NCI-H146 (cell line): ENCODE measurements at places on chromosomes 7 and 10.
A peak's percentile ranks its signal among the peaks of the same experiment; 100 is the strongest.

DNA sequence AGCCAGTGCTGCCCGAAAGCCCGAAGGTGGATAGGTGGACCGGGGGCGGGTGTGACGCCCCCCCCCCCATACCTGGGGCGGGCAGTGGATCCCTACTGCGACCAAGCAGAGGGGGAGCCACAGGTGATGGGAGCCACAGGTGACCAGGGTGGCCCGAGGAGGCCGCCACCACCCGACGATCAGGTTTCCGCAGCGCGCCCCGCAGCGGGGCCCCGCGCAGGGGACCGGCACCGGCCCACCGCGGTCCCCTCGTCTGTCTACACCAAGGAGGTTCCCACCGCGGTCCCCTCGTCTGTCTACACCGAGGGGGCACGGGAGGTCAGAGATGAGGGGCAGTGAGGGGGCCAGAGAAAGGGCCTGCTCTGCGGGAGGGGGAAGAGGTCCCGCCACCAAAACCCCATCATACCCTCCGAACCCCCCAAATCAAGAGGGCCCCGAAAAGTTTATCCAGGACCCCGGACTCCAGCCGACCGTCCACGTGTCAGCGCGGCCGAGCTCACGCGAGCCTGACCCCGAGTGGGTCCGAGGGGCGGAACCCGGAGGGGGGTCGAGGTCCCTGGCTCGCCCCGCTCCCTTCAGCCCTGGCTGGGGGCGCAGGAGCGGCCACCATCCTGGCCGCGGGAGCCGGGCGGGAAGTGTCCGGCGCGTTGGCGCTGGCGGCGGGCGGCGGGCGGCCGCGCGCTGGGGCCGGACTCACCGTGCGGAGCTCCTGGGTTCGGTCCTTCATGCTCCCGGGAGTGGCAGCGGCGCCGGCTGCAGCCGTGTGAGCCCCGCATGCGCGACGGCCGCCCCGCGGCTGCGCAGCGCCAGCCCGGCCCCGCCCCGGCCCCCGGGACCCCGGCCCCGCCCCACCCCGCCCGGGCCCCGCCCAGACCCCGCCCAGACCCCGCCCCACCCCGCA, at the start of gene STX1A:
STX1A (minus strand) TSS at position 765 of the 901 bp plus-strand sequence; CDS start at position 727, 38 bp downstream.
- DNase-seq = peak; percentile 77

DNA sequence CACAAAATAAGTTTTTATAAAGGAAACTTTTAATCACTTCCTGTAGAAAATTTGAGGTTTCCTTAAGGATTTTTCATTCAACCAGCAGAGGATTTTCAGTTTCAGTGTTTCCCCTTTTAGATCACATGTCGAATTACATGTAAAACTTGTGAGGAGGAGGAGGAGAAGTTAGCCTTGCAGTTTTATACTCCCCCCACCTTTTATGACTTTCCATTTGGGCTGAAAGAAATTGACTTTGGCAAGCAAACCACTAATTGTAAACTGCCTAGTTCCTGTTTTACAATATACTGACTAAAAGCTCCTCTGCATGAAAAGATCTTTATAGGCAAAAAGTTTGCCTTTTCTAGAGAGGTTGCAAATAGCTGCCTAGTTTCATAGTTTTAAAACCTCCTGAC, 3.0 kb downstream of the BAMBI start:
- DNase-seq = no peak

DNA sequence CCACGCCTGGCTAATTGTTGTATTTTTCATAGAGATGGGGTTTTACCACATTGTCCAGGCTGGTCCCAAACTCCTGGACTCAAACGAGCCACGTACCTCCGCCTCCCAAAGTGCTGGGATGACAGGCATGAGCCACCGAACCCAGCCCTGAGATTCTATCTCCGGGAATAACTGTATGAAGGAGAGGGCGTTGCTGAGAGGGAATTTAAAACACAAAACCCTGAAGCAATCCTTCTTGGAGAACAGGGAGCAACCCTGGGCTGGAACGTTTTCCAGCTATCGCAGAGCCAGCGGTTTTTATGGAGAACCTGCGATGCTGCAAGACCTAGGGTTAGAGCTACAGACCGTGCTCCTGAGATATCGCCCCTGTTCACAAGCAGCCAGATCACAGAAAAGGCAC, 144.6 kb downstream of the PRKAG2 start:
- no peak for DNase-seq

DNA sequence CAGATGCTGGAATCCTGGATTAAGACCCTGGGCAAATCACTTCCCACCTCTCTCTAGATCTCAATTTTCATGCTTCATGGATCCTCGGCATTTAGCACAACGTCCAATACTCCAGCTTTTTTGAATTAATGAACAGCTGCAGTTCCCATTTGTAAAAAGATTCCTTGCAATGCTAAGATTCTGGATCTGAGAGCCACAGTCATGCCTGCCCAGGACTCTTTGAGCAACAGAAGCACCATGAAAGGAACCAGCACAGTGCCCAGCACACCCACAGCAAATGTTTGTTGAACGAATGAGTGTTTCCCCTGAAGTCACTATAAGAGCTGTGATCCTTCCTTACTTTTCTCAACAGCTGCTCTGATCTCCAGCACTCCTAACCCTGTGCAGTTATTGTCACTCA, 20.8 kb upstream of the DDIT4 start:
- DNase-seq = no peak

DNA sequence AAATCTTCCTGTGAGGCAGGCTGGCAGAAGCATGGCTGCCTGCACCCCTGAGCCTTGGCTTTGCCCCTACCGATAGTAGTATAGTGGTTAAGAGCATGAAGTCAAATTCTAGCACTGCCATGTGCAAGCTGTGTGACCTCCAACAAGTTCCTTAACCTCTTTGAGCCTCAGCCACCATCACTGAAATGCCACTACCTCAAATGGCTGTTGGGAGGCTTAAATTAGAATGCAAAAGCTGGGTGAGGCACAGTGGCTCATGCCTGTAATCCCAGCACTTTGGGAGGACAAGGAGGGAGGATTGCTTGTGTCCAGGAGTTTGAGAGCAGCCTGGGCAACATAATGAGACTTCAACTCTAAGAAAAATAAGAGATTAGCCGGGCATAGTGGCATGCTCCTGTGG, 8.4 kb downstream of the SFRP5 start:
- DNase-seq = no peak

- DNase-seq = peak; percentile 21
Measured at GRCh38 chr10:130138479-130138866, 2.3 kb downstream of the GLRX3 start.

DNA sequence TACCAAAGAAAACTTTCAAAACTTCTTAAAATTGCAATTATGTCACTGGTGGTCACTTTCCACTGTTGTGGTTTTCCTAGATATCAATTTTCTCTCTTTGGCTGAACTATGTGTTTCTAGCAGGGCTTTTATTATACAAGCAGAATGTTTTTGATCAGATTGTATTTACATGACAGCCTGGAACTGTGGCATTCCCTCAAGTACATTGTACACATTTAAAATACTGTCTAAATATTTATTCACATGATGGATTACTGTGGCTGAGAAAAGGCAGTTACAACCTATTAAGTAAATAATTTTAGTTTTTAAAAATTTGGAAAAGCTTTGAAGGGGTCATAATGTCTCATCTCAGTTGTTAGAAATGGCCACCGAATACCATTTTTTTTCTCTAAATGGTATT, 231.9 kb upstream of the PPP1R3A start:
- no peak for DNase-seq

DNA sequence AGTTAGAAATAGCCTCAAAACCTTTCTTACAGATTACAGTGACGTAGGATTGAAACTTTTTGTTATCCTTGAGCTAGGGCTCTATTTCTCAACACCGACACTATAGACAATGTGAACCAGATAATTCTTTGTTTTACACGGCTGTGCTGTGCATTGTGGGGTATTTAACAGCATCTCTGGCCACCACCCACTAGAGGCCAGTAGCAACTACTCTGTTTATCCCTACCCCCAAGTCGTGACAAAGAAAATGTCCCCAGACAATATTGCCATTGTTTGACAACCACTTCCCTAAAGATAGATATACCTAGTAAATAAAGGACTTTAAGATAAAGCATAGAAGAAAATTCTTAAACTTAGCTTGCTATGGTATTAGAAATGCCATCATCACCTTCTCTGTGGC, 359.6 kb downstream of the ARL4A start:
- no peak for DNase-seq
